ENCODE measurements at places on chromosomes 12 and 14.

DNA sequence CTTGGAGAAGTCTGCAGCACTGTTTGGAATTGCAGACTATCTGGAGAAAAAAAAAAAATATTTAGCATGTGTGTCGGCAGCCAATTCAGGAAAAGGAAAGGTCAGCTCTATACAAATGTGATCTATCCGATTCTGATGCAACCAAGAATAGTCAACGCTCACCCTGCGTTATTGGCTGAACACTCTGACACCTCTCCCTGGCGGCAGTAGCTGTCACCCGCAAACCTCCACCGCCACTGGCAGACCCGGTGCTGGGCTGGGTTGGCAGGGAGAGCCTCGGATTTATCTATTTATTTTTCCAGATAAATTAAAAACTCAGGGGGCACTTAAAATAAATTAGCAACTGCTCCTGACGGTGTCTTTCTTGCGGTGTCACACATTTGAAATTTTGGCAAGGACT is 409.7 kb downstream of the VRK1 start:
- no peak for DNase-seq

DNA sequence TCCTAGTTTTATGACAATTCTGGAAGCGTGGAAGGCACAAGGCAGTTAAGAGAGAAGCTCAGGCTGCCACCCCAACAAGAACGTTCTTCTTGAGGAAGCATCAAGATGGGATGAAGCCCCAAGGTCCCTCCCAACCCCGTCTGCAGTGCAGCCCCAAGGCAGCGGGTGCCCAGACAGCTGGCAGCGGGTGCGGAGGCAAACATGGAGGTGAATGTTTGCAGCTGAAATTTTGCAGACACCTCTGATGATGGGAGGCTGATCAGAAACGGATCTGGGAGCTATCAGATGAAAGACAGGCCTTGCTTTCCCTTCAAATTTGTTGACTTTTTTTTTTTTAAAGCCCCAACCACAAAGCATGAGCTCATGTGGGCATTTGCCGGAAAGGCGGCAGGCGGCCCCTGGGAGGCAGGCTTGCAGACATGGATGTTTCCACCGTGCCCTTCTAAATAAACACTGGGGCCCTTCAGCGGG is 230.7 kb upstream of the RTL1 start:
- DNase-seq, result no peak

- DNase-seq, result no peak
Measured at GRCh38 chr12:132558861-132559623, 51.3 kb downstream of the LRCOL1 start.

DNA sequence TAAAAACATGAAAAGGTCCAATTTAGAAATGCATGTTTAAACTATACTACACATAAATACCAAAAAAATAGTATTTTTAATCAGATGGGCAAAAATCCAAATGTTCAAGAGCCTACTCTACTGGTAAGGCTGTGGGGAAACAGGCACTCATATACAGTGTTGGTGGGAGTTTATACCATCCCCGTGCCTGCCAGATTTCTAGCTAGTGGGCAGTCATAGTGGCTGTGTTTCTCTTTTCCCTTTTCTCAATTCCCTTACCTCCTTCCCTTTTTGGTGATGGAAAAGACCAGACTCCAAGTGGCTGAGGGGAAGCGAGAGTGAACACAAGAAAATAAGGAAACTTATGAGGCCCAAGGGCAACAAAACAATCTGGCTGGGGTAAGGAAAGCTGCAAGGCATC is 14.7 kb downstream of the ZNF641 start:
- DNase-seq, result no peak

DNA sequence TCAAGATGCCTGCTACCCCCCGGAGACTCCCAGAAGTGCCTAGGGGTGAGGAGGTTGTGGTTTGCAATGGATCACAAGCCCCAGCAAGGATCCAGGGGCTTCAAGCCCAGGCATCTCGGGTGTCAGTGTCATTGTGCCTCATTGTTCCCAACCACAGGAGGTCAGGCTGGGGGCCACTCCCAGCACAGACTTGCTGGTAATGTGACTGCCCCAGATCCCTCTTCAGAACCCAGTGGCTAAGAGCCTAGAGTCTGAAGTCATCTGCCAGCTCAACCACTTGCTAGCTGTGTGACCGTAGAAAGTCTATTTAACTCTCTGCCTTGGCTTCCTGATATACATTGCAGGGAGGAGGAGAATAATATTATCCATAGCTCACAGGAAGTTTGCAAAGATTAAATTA is 7.7 kb upstream of the ASB2 start:
- no peak for DNase-seq

- DNase-seq, result peak; percentile 60
Measured at GRCh38 chr12:127145929-127146789, 1120.8 kb upstream of the TMEM132C start.

GRCh38 chr12:51522696-51523095 is 68.3 kb upstream of the SCN8A start:
- no peak for DNase-seq

- no peak for DNase-seq
Measured at GRCh38 chr12:2288001-2288400, 235.2 kb downstream of the CACNA1C start.

DNA sequence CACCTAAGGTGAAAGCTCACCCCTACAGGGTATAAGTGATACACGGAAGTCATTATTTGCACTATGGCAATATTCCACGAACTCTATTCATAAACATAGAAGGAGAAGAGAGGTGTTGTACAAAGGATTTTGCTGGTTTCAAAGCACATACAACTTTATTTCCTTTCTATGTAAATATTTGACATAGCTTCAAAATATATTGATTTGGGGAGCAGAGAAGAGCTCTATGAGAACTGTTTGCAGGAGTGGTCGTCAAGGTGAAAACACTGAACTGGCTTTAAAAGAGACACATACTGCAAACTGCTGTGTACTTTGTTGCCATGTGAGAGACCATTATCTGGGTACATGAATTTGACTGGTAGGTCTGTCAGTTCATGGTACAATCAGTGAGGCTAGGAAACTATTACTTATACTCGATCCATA is 16.7 kb downstream of the CNIH1 start:
- peak; percentile 20 for DNase-seq

GRCh38 chr12:5648692-5649359 is 216.9 kb downstream of the NTF3 start:
- peak; percentile 79 for DNase-seq

GRCh38 chr12:68403296-68403695 is 71.1 kb upstream of the MDM1 start:
- no peak for DNase-seq

- DNase-seq, result peak; percentile 35
Measured at GRCh38 chr12:95474660-95474958, 657 bp downstream of the METAP2 start.

Measured in NCI-H146 (cell line).